GOT3 (cell line): ENCODE measurements at places on chromosomes 5 and 9.
A peak's percentile ranks its signal among the peaks of the same experiment; 100 is the strongest.

DNA sequence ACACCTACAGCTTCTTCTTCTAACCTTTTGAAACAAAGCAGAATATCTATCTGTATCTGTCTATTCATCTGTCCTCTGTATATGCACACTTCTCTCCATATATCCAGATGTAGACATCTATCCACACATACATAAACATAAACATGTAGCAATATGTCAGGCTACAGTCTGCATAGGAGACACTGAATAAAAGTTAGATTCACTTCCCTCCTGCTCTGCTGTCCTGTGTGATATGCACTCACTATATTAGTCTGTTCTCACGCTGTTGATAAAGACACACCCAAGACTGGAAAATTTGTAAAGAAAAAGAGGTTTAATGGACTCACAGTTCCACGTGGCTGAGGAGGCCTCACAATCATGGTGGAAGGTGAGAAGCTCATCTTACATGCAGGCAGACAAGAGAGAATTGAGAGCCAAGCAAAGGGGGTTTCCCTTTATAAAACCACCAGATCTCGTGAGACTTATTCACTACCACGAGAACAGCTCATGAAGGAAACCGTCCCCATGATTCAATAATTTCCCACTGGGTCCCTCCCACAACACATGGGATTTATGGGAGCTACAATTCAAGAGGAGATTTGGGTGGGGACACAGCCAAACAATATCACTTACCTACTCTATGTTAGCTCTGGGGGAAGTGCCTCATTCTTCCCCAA lies 24.1 kb downstream of the RANBP3L start:
- no peak for DNase-seq

GRCh38 chr5:154899151-154899816 lies 38.7 kb downstream of the GEMIN5 start:
- DNase-seq, result no peak

- DNase-seq, result no peak
Measured at GRCh38 chr9:20524776-20525175, 97.5 kb downstream of the MLLT3 start.

DNA sequence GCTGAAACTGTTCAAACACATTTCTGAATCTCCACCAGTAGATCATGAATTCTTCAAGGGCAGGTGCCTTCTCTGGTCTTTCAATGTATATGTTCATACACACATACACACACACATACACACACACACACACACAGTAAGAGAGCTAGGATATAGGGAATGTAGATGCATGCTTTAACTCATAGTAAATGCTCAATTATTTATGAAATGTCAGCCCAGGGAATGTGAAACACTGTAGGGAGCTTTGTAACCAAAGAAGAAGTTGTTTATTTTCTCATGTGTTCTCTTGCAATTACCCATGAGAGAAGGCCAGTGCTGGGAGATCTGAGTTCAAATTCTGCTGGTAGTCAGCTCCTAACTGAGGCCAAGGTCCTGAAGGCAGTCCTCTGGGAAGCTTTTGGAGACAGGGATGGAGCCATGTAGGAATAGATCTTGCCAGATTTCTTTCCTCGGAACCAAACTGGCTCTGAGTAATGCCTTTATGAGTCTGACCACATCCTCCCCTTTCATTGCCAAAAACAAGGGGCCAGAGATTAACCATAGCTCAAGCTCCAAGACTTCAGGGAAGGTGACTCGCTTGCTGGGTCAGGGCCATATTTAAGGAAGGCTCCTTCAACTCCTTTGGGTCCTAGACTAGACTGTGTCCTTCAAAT lies 487.0 kb upstream of the TNC start:
- DNase-seq, result no peak

DNA sequence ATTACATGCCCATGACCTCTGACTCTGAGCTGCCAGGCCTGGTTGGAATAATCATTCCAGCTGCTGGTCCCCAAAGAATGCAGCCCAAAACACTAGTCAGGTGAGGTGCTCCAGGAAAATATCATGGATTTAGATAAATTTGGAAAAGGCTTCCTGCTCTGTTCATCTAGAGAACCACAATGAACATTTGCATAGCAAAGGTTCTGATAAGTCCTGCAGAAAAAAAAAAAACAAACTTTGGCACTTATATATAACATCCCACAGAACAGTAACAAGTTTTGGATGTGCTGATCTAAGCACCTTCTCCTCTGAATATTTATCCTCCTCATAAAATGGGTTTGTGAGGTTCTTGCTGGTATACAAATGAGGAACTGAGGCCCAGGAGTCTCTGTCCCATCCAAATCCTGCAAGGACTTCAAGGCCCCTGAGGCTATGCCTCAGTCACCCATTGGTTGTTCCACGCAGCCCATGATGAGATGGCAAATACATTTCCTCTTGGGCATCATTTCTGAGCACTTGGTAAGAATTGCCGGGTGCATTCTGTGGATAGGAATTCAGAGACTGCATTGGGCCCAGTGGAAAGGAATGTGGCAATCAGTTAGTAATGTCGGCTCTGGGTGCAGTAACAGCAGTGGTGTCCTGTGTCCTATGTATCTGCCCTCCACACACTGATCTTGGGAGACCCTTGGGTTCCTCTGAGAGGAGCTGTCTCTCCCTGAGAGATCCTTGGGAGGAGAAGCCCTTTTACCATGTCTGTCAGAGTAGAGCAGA lies 73.4 kb upstream of the ASS1 start:
- DNase-seq, result no peak

GRCh38 chr5:103057208-103058130 lies 62.5 kb downstream of the GIN1 start:
- no peak for DNase-seq

- DNase-seq, result no peak
Measured at GRCh38 chr9:130472184-130472705, 27.5 kb downstream of the ASS1 start.

DNA sequence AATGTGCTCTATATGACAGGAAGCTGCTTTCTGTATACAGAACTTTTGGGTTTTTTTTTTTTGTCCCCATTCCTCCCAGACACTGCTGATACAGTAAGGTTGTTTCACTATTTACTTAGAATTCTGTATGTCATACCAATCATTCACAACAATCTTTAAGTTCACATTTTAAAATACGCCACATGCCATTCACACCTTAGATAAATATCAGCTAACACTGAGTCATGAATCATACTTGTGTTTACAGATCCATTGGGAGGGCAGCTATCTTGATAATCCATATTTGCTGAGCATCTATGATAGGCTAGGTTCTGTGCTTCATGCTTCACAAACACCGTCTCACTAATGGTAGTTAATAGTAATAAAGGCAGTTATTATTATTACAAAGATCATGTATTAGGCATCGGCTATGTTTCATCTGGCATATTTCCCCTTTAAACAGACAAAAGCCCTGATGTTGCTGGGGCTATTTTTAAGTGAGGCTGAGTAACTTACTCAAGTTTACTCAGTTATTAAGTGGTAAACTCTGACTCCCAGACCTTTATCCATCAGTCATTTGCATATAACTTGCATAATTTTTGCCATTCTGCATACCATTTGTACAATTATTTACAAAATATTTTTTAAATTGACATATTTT lies 152.2 kb upstream of the HMHB1 start:
- no peak for DNase-seq

DNA sequence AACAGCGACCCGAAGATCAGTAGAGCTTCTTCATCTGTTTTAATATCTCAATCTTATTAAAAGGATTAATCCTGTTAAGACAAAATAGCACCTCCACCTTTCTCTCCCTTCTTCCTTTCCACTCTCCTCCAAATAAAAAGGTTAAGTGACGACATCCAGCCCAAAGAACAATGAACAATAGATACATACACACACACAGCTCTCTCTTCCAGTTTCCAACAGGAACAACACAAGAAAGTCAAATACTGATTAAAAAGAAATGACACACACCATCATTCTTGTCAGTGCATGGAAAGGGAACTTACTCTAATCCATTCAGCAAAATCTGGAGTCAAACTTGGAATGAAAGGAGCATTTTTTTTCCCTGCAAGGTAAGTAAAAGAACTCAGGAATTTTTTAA lies 2.8 kb downstream of the ARL15 start:
- no peak for DNase-seq

GRCh38 chr9:93477397-93477796 lies 24.0 kb upstream of the FAM120AOS start:
- no peak for DNase-seq

- no peak for DNase-seq
Measured at GRCh38 chr5:27269766-27270165, 231.4 kb upstream of the CDH9 start.

DNA sequence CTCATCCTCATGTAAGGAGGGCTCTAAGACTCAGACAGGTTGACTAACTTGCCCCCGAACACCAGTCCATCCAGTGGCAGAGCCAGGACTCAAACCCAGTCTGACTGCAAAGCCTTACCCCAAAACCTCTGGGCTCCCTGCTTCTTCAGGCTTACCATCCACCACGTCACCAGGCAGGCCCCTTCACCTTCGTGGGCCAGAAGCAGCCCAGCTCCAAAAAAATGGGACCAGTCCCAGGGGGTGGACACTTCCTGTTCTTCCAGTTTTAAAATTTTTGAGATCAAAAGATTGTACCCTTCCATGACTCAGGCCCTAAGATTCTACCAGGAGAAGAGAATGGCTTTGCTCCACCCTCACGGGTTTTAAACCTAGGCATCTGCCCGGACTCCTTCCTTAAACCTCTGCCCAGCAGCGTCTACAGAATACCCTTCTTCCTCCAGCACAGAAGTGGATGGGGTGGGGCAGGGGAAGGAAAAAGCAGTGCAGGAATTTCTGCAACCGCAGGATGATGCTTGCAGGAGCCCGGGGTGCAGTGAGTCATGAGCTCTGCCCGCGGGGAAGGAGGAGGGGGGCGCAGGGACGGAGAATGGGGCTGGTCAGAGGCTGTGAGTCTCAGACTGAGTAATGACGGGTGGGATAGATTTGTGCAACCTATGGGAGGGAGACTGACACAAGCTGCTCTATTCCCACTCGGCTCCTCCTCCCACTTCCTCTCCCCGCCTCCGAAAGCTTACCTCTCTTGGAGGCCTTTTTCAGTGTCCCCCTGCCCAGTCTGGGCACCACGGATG lies 50.4 kb upstream of the STXBP1 start:
- DNase-seq, result peak; percentile 65

GRCh38 chr5:161027763-161028162 lies 175.8 kb upstream of the ATP10B start:
- DNase-seq, result no peak

GRCh38 chr9:38360839-38361472 lies 31.5 kb upstream of the ALDH1B1 start:
- DNase-seq, result no peak

GRCh38 chr5:6228257-6229250 lies 149.8 kb downstream of the MED10 start:
- DNase-seq, result no peak

DNA sequence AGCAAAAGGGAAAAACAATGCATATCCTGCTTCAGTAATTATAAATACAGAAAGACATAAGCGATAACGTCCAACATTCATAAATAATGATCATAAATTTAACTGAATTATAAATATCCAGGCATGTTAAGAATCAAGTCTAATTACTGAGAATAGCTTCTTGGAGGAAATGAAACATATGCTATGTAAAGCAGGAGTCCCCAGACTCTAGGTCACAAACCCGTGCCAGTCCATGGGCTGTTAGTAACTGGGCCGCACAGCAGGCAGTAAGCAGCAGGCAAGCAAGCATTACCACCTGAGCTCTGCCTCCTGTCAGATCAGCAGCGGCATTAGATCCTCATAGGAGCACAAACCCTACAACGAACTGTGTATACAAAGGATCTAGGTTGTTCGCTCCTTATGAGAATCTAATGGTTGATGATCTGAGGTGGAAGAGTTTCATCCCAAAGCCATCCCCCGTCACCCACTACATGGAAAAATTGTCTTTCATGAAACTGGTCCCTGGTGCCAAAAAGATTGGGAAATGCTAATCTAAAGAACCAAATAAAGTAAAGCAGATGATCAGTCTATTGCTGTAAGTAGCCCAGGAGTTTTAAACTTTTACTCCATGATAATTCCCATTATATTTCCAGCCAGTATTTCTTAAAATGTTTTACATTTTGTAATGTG lies 50.4 kb downstream of the CERT1 start:
- no peak for DNase-seq

- DNase-seq, result no peak
Measured at GRCh38 chr5:108148715-108149139, 233.2 kb downstream of the FBXL17 start.

- DNase-seq, result no peak
Measured at GRCh38 chr9:2270565-2270964, 255.4 kb downstream of the SMARCA2 start.

DNA sequence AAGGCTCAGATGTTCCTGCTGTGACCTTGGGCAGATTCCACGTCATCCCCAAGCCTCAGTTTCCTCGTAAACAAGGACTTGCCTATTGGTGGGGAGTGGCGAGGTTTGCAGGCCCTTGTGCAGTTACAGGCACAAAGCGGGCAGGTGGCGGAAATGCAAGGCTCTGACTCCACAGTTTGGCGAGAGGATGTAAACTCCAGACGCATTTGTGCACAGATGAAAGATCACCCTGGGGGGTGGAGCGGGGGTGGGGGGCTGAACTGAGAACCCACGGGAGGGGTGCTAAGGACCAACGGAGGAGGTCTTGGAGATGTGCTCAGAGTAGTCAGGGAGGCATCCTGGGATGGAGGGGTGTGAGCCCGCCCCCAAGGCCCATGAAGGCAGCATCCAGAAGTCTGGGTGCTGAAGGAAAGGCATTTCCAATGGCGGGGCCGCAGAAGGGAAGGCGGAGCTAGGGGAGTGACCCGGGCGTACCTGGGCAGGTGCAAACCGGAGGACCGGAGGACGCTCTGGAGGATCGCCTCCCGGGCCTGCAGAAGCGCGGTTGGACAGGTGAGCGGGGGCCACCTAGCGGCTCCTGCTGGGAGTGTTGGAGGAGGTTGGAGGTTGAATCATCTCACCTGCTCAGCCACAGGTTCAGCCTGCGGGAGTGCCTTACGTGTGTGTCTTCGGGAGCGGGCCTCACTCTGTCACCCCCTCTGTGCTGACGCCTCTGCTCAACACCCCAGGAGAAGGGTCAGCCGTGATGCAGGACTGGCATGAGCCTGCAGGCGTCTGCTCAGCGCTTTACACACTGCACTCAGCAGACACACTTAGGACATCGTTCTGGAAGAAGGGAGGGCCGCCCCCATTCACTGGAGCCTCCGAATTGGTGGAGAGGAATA lies 1.9 kb upstream of the FIBCD1 start:
- no peak for DNase-seq

- DNase-seq, result no peak
Measured at GRCh38 chr5:31433229-31433628, 98.7 kb downstream of the DROSHA start.

- DNase-seq, result no peak
Measured at GRCh38 chr5:76216748-76217147, 133.6 kb downstream of the SV2C start.

GRCh38 chr5:39619168-39619818 lies 194.5 kb upstream of the DAB2 start:
- no peak for DNase-seq
